ENCODE measurements at places on chromosomes 7 and 10.

DNA sequence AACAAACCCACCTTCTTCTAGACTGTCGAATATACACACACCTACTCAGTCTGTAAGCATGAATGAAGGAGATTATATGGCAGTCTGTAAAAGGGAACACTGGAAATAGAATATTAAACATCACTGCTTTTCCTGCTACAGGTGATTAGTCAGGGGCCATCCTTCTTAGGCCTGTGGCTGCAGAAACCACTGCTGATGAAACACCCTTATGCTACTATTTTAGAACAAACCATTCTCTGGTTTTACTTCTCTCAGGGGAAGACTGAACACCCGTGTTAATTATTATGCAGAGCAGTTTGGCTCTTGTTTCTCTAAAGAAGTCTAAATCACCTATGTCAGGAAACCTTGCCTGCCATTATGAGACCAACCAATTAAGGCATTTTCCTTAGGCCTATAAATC is 351.1 kb upstream of the KLF6 start:
- DNase-seq, result no peak

DNA sequence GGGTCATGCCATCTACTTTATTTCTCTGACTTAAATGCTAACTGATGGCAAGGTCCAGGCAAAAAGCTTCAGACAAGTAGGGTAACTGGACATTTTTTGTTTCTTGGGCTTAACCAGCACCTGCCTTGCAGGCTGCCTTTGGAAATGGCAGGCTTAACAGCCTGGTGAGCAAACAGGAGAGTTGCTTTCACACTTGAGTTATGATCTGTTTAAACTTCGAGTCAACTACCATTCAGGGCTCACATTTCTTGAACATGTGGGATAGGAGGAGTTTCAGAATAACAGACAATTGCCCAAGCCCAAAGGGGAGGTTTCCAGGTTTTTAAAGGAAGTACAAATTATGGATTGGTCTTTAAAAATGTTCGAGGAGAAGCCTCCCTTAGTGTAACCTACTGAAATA is 724.6 kb upstream of the SORCS1 start:
- DNase-seq, result no peak

DNA sequence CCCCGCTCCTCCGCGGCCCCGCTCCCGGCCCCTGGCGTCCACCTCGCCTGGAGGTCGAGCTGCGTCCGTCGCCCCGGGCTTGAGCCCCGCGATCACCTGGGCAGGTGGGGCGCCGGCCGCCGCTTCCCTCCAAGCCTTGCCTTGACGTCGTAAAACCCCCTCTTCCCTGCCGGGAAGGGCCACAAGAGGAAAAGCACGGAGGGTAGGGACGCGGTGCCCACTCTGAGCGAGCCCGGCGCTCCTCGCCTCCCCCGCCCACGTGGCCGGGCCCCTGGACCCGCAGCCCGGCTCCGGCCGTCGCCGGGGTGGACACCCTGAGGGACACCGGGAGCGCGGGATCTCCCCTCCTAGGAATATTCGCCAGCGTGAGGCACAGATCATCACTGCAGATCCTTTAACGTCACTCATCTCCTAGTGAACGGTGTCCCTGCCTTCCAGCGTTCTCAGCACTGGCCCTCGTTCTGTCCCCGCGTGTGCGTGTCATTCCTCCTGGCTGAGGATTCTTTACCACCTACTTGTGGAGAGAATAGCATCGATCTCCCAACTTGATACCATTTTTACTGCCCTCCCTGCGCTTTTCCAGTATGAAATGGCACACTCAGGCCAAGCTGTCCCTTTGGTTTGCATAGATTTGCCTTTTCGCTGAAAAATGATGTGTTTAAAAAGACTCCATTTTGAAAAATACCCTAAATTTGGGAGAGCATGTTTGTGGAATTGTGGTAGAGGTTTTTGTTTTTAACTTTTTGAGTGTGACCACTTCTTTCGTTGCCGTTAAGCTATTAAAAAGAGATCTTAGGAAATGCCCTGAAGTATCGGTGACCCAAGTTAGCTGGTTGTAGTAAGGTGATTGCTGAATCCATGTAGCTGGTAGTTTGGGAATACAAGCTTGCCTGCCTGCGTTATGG is 649 bp downstream of the ACTR3B start:
- DNase-seq, result peak; percentile 32

DNA sequence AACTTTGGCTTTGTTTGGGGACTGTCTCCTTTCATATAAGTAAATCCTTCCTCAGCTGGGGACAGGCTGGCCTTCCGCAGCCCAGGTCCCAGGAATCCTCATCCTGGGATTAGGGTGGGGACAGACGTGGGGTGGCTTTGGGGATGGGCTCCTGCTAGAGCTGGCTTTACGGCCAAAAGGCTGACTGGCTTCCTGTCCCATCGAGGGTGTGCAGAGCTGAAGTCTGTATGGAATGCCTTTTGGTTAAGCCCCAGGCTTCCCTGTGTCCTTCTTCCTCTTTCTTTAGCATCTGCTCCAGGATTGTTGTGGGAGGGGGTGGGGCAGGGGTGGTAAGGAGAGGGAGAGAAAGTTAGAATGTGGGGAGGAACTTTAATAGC is 59.4 kb upstream of the AQP1 start:
- DNase-seq, result no peak

DNA sequence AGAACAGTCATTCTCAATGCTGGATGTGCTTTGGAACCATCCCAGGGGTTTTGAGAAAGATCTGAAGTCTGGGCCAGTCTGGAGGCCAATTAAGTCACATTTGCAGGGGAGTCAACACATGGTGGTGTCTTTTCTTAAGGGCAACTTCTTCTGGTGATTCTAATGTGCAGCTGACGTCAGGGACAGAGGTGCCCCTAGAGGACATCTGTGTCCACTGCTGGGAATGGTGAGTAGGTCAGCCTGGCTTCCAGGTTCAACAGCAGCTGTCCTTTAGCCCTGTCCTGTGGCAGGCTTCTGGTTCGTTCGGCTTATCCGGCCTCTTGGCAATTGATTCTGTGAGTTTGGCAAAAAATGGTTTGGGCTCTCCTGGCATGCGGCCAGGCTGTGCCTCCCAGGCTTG is 269.7 kb upstream of the HABP2 start:
- DNase-seq, result peak; percentile 16

DNA sequence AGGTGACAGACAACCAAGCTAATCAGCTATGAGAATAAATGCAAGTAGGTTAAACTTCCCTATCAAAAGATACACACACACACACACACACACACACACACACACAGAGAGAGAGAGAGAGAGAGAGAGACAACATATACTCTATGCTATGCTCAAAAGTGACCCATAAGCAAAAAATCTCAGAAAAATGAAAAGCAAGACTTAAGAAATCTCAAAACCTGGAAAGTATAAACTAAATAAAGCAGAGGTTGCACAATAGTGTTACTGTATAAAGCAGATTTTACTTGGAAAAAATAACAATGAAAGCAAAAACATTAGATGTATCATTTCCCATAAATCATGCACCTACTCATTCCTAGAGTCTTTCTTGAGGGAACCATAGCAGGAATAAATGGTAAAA is 221.5 kb downstream of the INHBA start:
- DNase-seq, result no peak

All from lung microvascular endothelial cell (primary cell).